ENCODE measurements at places on chromosomes 5 and 9.
A peak's percentile ranks its signal among the peaks of the same experiment; 100 is the strongest.

- peak; percentile 84 for DNase-seq
Observed at GRCh38 chr5:143824851-143825720, 13.1 kb downstream of the HMHB1 start.

GRCh38 chr9:2453701-2454100 lies 167.9 kb upstream of the VLDLR start:
- DNase-seq: no peak

DNA sequence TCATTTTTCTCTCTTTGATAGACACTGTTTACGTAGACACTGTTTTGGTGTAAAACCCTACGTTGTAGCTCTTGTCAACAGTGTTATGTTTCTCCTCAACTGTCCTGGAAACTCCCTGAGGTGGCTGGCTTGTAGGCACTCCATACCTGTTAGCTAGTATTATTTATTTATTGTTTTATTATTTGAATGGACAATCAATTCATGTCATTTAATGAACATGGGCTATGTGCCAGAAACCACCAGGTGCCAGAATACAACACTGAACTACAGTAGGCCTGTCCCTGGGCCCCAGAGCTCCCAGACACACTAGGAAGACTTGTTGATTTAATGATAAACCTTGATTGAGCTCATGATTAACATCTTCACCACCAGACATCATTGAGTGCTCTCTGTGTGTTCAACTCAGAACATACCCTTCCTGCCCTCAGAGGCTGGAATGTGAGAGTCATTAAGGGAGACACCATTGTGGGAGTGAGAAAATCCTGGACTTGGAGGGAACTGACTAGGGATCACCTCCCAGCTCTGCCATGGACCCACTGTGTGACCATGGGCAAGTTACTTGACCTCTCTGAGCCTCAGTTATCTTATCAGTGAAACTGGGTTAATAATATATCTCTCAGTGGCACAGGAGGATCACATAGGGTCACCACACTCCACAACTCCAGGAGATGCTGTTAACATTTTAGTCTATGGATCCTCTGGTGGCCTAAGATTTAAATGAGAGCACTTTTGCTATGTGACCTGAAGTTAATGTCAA lies 19.2 kb downstream of the IRF1 start:
- DNase-seq: no peak

GRCh38 chr9:36151316-36152210 lies 15.0 kb downstream of the GLIPR2 start:
- peak; percentile 87 for DNase-seq

DNA sequence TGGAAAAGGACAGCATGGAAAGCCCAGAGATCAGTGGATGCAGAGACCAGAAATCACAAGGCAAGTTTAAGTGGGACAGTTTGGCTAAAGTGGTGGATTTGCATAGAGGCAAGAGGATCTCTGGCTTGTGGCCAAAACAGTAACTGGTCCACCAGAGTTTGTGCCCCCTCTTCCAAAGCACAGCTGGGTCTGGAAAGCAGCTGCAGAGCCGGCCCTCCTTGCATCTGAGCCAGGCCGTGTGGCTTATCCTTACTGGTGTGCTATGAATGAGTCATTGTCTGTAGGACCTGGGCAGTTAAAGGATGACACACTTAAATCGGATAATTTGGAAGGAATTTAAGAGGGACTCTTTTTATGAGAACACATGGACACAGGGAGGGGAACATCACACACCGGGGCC lies 146.6 kb downstream of the PIP5K1B start:
- DNase-seq: no peak

DNA sequence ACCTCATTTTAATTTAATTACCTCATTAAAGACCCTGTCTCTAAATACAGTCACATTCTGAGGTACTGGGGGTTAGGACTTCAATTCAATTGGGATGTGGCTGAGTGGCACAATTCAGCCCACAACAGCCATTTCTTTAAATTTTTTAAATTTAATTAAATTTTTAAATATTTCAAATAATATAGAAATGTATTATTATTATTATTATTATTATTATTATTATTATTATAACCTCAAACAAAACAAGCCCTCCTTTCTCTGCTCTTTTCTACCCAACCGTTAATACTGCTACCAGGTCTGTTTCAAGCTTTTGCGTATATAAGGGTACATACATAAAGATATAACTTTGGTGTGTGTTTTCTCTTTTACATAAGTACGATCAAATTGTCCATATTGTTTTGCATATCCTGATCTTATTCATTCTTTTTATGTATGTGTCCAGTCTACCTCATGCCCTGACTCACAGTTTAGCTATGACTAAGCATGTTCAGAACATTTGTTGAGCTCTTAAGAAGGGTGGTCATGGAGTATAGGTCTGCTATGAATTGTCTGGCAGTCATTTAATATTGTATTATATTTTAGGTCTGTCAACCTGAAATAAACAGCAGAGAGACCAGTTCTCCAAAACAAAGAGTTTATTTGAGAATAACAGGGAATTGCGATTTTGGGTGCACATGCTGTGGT lies 16.1 kb upstream of the RAB14 start:
- no peak for DNase-seq

DNA sequence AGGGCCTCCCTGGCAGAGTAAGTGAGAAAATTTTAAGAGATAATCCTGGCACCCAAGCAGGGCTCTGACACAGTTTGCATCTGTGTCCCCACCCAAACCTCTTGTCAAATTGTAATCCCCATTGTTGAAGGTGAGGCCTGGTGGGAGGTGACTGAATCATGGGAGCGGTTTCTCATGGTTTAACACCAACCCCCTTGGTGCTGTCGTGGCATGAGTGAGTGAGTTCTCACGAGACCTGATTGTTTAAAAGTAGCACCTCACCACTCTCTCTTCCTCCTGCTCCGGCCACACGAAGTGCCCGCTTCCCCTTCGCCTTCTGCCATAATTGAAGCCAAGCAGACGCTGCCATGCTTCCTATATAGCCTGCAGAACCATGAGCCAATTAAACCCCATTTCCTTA lies 80.1 kb downstream of the FBXW11 start:
- no peak for DNase-seq

GRCh38 chr5:6744841-6745705 lies 31.8 kb downstream of the TENT4A start:
- no peak for DNase-seq

GRCh38 chr9:85185486-85186217 lies 516.1 kb downstream of the NTRK2 start:
- DNase-seq: no peak

DNA sequence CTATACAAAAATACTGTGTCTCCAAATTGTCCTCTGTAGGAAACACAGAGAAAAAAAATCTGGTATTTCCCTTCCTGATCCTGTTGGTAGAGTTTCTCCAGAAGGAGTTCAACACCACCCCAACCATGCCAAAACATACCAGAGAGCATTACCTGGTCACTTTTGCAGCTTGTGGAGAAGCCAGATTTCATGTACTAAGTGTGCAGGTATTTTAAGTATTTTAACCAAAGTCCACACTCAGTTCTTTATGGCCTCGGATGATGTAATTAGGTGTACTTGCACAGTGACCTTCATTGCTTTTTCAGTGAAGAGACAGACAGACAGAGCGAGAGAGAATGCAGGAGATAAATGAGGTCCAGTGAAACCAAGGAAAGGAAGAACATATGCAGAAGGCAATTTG lies 2046.8 kb upstream of the CDH9 start:
- DNase-seq: no peak

- DNase-seq: no peak
Observed at GRCh38 chr5:123170816-123171215, 81.8 kb downstream of the PRDM6 start.

DNA sequence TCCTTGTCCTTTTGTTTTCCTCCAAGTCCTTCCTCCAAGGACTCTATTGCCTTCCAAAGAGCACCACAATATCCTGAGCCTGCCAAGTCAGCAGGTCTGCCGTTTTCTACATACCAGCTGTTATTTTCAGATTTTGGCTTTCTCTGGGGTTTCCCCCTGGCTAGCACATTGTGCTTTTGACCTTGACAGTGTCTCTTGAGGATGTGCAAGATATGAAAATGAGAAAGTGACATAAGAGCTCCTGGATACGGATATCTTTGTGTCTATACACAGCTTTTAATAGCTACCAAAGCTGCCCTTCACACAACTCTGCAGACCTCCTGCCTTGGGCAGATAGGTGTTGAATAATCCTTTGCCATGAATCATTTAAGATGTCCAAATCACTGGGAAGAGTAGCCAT lies 67.0 kb downstream of the HAPLN1 start:
- DNase-seq: no peak

GRCh38 chr9:21830589-21830988 lies 28.2 kb downstream of the MTAP start:
- DNase-seq: no peak

- no peak for DNase-seq
Observed at GRCh38 chr9:71916834-71917534, 5.5 kb downstream of the C9orf85 start.

- DNase-seq: no peak
Observed at GRCh38 chr9:97373331-97373730, 38.6 kb upstream of the TDRD7 start.

DNA sequence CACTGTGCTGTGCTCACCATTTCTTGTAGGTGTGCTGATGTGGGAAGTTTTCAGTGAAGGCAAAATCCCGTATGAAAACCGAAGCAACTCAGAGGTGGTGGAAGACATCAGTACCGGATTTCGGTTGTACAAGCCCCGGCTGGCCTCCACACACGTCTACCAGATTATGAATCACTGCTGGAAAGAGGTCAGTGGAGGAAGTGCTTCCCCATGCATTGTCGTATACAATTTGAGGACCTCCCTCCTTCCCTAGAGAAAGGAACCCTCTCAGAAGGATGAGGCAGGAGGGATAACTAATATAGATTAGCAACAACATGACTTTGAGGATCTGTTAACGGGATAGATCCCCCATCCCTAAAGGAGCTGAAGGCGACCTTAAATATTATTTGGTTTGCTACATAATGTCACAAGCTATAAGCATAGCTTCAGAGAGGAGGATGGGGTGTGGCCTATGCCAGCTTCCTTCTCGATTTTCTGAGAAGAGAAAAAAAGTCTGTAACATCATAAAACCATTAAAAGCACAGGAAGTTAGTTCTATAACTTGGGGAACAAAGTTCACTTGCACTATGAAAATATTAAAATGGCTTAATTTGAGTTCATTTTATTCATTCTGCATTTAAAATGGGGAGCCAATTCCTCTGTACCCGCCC lies 17.0 kb upstream of the CYFIP2 start:
- no peak for DNase-seq

- DNase-seq: no peak
Observed at GRCh38 chr9:106590759-106591505, 272.0 kb upstream of the ZNF462 start.

GRCh38 chr5:148640471-148640870 lies 13.9 kb downstream of the HTR4 start:
- DNase-seq: no peak

- no peak for DNase-seq
Observed at GRCh38 chr5:39691993-39692392, 267.2 kb upstream of the DAB2 start.

GRCh38 chr9:73031350-73031749 lies 78.5 kb upstream of the ALDH1A1 start:
- no peak for DNase-seq

GRCh38 chr9:133932633-133933032 lies 59.5 kb downstream of the VAV2 start:
- DNase-seq: no peak

DNA sequence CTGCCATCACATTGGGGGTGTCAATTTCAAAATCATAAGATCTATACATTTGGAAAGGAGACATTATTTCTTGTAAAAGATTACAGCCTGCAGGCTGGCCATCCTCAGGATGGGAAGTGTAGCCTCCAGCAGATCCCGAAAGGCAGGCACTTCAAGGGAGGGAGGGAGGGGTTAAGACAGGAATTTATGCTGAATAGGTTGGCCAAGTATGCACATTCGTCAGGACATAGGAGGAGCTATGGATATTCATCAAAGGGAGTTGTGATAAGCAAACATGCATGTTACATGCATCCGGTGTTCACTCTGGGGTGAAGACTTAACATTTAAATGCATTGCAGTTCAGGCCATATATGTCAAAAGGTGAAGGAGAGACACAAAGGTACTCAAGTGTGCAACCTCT lies 119.4 kb downstream of the CEP120 start:
- DNase-seq: no peak

DNA sequence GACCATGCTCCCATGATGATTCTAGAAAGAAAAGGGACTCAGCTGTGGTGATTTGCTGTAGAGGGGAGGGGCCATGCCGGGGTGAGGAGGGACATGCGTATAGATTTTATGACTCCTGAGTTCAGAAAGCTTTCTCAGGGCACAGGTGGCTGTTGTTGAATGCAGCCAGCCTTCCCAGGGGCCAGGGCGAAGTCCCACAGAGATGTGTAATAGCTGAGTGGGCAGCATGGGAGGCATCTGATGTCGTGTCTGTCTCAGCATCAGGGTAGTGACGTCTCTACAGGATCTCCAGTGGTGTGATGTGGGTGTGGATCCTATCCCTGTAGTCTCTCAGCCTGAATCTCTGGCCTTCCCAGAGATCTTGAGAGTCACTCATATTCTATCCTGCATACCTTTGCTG lies 7.8 kb upstream of the BOD1 start:
- no peak for DNase-seq

DNA sequence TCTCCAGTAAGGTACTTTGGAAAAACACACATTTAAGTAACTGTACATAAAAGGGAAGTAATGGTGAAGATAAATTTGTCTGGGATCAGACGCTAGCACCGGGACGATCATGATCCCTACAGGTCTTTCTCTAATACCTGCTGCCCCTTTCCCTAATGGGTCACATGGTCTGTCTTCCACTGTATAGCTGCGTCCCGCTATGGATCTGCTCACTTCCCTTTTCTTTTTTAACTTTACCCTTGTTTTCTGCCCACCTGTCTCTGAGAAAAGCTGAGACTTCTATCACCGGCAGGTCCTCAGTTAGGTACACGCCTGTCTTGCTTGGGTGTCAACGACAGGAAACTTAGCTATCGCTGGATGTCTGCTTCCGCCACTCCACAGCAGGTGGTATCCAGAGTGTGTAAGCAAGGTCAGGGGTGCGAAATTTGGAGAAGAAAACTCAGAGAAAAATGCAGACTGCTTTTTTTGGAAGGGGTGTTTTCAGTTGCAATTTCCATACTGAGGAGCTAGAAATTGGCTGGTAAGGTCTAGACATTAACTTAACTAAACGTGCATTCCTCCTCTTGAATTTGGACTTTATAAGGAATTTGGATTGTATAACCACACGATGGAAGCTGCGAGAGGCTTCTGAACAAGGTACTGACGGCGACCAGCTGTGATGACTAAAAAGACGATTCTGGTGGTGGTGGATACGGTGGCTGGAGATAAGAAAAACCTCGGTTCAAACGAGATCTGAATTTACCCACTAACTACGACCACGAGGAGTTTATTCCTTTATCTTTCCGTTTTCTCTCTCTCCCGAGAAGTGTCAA lies 1.1 kb upstream of the ICE1 start:
- DNase-seq: no peak

- peak; percentile 25 for DNase-seq
Observed at GRCh38 chr5:112921026-112921832, 798 bp downstream of the REEP5 start.

- no peak for DNase-seq
Observed at GRCh38 chr9:133854765-133855164, 116.6 kb upstream of the SARDH start.
